ENCODE measurements at places on chromosomes 13 and 19. TPM values are rescaled to one million over a fixed set of nuclear protein-coding genes. Genes with fewer than 3 reads are reported as not detected.

MUC16 gene
- total RNA-seq: 1.2 TPM

FLT3 gene
- total RNA-seq: 2.4 TPM

LILRA1 gene
- 1.7 TPM for total RNA-seq

DNA sequence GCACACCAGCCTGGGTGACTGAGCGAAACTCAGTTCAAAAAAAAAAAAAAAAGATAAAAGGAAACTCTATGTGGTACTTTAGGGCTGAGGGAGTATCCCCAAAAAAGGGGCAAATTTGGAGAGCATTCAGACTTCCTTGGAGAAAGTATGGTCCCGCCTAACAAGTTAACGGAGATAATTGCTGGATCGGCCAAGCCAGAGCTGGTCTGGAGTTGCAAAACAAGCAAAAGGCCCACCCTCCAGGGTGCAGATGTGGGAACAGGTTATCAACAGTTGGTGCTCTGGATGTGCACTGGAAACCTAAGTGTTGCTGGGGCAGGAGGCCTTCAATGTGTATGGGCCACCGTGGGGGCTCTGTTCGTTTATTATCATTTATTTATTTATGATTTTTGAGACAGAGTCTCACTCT is 2.8 kb downstream of the IQCN start:
- no peaks in the 10 kb centered on the region for H3K27me3 ChIP-seq
- H3K4me1 ChIP-seq: peaks cover 12% of the 10 kb centered on the region
- DNase-seq: no peak
- H3K36me3 ChIP-seq: peaks cover 10% of the 10 kb centered on the region
- no peak overlapping the region for H3K4me3 ChIP-seq
- no peak overlapping the region for H3K27ac ChIP-seq
